ENCODE measurements at places on chromosomes 5 and 9.

DNA sequence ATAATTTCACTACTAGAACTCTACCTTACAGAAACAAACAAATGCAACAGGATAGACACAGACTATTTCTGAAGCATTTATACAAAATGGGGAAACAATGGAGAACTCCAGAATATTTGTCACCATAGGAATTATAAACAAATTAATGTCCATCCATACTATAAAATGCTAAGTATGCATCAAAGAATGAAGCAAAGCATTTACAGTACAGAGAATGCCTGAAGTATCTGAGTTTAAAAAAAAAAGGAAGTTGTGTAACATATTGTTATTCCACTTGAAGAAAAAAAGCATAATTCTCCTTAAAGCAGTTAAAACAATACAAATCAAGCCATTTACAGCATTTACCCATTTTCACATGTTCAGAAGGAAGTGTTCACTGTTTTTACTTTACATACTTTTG, 53.0 kb downstream of the DROSHA start:
- no peak for DNase-seq

DNA sequence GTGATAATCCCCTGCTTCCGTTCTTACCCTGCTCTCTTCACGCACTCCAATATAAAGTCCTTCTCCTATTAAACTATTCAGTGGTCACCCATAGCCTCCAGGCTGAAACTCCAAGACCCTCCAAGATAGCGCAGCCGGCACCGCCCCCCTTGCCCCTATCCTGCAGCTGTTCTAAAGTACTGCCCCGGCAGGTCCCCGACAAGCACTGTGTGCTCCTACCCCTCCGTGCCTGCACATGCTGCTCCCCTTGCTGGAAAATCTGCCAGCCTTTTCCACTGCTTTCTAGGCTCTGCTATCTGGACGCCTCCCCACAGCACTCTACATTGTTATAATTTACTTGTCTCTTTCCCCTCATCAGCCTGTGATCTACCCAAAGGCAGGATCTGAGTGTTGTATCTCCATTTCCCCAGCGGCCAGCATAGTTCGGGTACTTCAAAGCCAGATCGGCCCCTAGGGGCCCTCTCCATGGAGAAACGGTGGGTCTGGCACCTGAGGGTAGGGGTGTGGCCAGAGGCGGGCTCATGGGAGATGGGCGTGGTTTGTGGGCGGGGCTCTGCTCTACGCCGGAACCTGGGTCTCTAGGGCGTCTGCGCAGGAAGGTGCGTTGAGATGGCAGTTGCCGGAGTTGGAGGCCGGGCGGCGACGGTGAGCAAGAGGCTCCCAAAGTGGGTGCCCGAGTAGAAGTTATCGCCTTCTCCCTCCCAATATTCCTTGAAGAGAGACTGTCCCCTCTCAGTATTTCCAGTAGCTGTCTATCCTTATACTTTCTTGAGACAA, 83.5 kb upstream of the RUSC2 start:
- no peak for DNase-seq

DNA sequence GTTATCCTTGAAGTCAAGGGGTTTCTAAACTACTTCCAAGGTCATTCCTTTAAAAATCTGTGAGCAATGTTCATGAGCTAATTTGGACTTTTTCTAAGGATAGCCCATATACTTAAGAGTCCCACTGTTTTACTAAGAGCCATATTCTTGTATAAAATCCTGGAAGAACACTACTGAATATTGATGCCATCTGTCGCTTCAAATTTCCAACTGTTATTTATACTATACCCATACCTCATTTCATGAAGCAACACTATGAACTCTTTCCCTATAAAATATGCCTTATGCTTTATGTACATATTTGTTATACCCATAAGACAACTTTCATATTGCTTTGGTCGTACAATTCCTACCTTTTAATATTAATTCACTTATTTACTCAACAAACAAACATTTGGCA, 12.4 kb upstream of the ANKRD55 start:
- no peak for DNase-seq

DNA sequence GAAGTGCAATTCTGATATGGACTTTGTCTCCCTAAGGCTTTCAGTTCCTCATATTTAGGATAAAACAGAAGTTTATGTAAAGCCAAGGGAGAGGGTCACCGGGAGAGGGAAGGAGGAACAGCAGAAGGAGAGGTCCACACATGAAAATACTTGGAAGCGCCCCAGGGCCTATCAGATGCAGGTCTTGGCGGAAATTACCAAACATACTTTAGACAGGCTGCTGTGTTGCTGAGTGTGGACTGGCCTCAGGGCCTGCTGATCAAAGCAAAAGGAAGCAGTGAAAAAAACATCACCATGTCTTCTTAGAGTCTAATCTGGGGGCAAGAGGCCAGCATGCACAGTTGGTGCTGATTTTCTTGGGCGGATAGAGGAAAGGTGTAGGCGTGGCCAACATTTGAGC, 14.1 kb upstream of the NTRK2 start:
- no peak for DNase-seq

DNA sequence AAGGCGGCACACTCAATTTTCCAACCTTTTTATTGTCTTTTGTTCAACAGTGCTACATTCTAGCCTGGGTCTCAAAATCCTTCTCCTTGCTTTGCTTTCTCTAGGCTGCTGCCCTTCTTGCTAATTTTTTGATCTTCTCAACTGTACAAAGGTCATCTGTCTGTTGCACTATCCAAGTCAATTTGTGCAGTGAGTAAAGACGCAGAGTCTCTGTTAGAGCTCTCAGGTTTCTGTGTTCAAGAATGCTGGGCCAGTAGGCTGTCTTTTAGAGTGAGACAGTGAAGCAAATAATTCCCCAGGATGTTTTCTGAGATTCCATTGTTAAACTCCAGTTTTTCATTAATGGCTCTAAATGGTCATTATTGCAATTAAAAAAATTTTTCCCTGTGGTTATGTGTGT, 255.7 kb upstream of the ACTBL2 start:
- no peak for DNase-seq

- no peak for DNase-seq
Measured at GRCh38 chr5:152688561-152689249, 283.6 kb upstream of the NMUR2 start.

- no peak for DNase-seq
Measured at GRCh38 chr5:14593326-14594021, 11.9 kb downstream of the OTULINL start.

DNA sequence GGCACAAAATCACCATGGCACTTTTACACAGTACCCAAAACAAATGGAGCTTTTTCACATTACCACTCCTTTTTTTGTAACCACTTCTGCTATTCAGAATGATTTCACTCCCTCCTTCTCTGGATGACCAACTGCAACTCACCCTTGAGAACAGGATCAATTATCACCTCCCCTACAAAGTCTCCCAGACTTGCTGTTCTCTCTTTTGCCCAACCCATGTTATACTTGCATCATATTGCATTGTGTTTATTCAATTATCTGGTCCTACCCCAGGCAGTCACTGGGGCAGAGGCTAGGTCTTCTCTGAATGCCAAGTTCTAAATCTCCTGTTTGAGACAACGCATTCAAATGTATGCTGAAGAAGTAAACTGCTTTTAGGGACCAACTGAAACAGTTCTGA, 96.0 kb downstream of the GPR21 start:
- DNase-seq: no peak

- DNase-seq: no peak
Measured at GRCh38 chr5:42596817-42597216, 159.8 kb upstream of the CCDC152 start.

DNA sequence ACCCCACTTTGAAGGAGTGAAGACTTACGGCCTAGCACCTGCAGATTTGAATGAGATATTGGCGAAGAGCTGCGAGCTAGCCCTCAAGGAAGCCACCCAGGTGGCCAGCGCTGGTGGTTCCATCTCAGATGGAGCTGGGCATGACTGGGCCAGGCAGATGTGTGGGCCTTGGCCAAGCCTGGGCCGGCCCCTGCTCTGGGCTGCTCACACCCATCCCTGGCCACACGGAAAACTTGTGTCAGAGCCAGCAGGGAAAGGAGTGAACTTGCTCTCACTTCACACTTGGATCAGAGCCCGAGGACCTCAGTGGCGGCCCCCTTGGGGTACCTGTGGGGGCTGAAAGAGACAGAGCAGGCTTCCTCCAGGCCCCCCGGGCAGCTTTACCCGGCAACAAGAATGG, 44.2 kb downstream of the ROPN1L start:
- no peak for DNase-seq

DNA sequence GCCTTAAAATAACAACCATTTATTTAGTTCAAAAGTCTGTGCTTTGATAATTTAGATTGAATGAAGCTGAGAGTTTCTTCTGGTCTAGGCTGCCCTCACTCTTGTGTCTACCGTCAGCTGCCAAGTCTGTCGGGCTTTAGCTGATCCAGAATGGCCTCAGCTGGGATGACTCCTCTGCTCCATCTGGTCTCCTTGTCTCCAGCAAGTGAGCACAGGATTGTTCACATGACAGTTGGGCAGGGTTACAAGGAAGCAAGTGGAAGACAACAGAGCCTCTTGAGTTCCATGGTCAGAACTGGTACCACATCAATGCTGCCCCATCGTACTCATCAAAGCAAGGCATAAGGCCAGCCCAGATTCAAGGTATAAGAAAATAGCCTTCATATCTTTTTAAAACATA, 9.0 kb downstream of the HTR1A start:
- DNase-seq: no peak

DNA sequence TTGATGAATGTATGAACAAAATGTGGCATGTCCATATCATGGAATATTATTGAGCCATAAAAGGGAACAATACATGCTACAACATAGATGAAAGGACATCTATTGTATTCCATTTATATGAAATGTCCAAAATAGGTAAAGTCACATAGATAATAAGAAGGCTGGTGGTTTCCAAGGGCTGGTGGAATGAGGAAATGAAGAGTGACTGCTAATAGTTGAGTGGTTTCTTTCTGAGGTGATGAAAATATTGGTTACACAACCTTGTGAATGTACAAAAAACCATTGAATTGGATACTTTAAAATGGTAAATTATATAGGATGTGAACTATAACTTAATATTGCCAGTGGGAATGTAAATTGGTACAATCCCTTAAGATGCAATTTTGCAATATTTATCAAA, 5.2 kb downstream of the ARSB start:
- DNase-seq: no peak

DNA sequence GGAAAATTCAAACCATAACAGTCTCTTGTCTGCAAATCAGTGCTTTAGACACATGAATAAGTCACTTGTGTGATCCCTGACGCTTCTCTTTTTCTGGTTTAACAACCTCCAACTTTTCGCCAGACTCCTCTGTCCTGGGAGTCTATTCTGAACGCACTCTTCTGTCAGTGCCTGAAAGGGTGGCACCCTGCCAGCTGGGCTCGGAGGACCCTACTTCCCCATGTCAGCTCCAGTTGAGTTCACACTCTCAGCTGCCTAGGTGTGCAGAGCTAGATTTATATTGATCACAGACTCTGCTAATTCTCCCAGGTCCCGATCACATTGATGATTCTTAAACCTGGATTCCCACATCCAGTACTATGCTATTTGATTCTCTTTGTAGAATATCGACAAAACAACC, 649.1 kb downstream of the BNC2 start:
- no peak for DNase-seq
